ENCODE measurements at places on chromosomes 12 and 14. TPM values are rescaled to one million over a fixed set of nuclear protein-coding genes. Genes with fewer than 3 reads are reported as not detected.

GRCh38 chr12:111085096-111085495 lies 164.7 kb upstream of the MYL2 start:
- no peak for DNase-seq
- H3K27ac ChIP-seq = no peak overlapping the region
- H3K4me3 ChIP-seq = no peak overlapping the region
- H3K36me3 ChIP-seq = no peaks in the 10 kb centered on the region
- no peaks in the 10 kb centered on the region for H3K4me1 ChIP-seq
- H3K27me3 ChIP-seq = no peaks in the 10 kb centered on the region

GRCh38 chr12:121927813-121928212 lies 9.4 kb downstream of the CFAP251 start:
- H3K36me3 ChIP-seq = no peaks in the 10 kb centered on the region
- no peaks in the 10 kb centered on the region for H3K27me3 ChIP-seq
- no peak for DNase-seq
- no peak overlapping the region for H3K27ac ChIP-seq
- no peak overlapping the region for H3K4me3 ChIP-seq
- H3K4me1 ChIP-seq = peaks cover 18% of the 10 kb centered on the region

GRCh38 chr14:73003681-73004080 lies 23.2 kb downstream of the ZFYVE1 start:
- no peak overlapping the region for H3K4me3 ChIP-seq
- H3K4me1 ChIP-seq = peaks cover under 1% of the 10 kb centered on the region
- H3K36me3 ChIP-seq = peaks cover 29% of the 10 kb centered on the region
- no peak for DNase-seq
- no peak overlapping the region for H3K27ac ChIP-seq

DNA sequence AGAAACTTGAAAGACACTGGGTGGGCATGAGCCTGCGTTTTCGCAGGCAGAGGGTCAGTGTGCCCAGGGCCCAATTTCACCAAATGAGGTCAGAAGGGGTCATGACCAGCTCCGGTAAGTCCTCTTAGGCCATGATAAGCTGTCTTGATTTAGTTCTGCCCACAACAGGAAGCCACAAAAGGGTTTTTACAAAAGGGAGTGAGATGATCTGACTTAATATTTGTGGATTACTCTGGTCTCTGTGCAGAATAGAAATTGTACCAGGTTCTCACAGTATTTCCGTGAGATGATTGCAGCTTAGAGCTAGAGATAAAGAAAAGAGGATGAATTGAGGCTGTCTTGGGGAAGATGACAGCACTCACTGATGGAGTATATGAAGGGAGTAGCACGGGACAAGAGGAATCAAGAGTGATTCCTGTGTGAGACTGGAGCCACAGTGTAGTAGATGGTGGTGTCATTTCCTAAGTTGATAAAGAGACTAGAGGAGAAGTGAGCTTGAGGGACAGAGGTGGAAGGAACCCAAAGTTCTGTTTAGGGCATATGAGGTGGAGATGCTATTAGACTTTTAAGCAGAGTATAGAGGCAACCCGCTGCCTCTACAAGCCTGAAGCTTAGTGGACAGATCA lies 288.3 kb upstream of the AMIGO2 start:
- no peaks in the 10 kb centered on the region for H3K4me1 ChIP-seq
- no peaks in the 10 kb centered on the region for H3K36me3 ChIP-seq
- H3K27me3 ChIP-seq = no peaks in the 10 kb centered on the region

DNA sequence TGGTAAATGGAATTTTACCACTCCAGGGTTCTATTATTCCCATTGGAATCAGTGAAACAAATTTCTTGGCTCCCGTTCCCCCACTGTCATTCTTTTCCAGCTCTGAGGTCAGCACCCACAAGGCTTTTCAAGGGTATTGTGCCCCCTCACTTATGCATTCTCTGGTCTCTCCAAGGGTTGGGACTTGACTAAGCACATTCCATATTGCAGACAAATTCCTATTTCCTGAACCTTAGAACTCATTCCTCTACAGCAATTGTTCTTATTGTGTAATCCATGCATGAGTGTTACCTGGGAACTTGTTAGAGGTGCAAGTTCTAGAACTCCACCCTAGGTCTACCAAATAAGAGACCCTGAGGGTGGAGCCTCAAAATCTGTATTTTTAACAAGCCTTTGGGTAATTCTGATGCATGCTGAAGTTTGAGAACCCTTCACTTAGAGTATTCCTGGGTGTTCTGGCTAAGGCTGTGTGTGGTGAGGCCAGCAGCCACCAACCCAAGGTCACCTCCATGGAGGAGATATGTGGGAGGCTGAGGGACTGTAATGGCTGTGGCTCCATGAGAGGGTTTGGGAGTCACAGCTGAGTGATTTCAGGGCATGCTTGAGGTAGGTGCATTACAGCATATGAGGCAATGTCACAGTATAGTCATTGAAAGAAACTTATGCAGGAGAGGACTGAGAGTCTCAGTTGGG lies 150.9 kb downstream of the TTC6 start:
- DNase-seq = no peak
- H3K27ac ChIP-seq = no peak overlapping the region
- H3K36me3 ChIP-seq = no peaks in the 10 kb centered on the region
- H3K4me3 ChIP-seq = no peak overlapping the region

GRCh38 chr12:68139941-68140340 lies 19.6 kb downstream of the IFNG start:
- H3K4me1 ChIP-seq = no peaks in the 10 kb centered on the region
- H3K36me3 ChIP-seq = no peaks in the 10 kb centered on the region
- H3K27me3 ChIP-seq = no peaks in the 10 kb centered on the region
- H3K27ac ChIP-seq = no peak overlapping the region

Gene ZNF385A
- total RNA-seq = 0.28 TPM

Gene PMCH
- not detected for total RNA-seq

Gene ARPC3
- 234 TPM for total RNA-seq
